ENCODE measurements at places on chromosomes 4 and X.

DNA sequence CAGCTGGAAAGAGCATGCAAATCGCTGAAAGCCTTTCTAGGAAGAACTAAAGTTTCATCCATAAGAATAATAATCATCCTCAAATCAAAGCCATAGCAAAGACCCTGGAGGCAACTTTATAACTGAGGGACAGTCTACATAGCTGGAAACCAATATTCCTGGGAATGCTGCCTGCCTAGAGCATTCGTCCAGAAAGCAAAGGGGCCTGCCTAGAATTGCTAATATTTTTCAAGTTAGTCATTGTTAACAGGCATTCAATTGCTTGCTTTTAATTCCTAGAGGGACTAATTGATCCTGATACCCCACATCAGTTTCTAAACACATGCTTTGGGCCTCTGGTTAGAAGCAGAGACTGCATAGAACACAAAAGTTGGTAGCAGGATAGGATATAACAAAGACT lies 4.2 kb upstream of the PPARGC1A start:
- DNase-seq = no peak

- peak; percentile 11 for DNase-seq
These were observed 187.4 kb upstream of the TEX13C start for GRCh38 chrX:125132274-125132673.

DNA sequence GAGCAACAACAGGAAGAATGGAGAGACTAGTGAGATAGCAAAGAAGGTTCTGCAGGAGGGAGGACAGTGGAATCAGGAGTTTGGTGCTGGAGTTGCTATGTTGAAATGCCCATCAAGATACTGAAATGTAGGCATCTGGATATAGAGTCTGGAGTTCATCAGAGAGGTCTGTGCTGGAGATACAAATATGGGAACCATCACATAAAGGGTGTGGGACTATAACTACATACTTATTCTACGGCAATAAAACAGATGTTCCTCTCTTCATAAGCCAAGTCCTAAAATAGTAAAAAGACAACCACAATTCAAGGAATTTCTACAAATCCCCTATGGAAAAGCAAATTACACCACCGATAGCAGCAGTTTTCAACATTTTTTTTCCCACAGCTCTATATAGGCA lies 1.6 kb downstream of the MED14 start:
- DNase-seq = no peak

GRCh38 chr4:123398853-123399626 lies 2.4 kb downstream of the SPRY1 start:
- DNase-seq = peak; percentile 77

GRCh38 chrX:21939906-21940305 lies 603 bp upstream of the SMS start:
- no peak for DNase-seq

DNA sequence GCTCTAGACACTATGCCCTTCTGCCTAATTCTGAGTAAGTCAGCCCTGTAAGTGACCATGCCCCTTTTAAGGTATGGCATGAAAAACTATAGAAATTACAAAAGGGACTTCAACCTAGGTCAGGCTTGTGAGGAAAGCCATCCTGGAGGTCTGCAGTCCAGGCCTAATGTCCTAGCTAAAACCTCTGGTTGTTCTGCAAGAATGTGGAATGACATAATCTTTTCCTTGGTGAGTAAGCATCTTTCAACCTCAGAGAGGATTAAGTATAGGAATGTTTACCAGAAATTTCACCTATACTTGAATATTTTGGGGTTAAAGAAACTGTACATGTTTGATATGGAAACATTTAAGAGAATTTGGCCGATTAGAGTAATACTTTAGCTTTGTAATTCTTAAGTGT lies 23.8 kb upstream of the HPSE start:
- DNase-seq = peak; percentile 37

GRCh38 chr4:132540268-132540667 lies 608.8 kb upstream of the PCDH10 start:
- no peak for DNase-seq

DNA sequence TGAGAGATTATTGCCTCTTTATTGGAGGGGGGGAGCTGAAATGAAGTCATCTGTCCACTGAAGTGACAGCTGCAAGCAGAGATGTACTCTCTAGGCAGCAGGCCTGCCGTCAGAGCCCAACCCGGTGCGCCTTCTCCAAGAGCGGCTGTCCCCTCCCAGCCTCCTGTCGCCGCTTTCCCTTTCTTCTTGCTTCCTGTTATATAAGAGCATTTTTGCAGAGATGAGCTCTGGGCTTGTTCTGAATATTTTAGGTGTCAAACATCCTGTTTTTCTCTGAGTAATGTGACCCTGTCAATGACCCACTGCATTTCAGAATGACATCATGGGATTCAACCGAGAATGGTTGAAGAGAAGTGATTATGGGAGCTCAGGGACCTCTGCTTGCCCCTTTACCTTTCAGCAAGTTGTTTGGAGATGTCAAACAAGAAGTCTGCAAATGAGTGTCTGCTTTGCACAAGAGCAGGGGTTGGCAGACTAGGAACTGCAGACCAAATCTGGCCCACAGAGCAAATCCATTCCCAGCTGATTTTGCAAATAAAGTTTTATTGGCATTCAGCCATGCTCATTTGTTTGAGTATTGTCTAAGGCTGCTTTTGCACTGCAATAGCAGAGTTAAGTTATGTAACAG lies 79.9 kb downstream of the SLC9A6 start:
- DNase-seq = no peak

DNA sequence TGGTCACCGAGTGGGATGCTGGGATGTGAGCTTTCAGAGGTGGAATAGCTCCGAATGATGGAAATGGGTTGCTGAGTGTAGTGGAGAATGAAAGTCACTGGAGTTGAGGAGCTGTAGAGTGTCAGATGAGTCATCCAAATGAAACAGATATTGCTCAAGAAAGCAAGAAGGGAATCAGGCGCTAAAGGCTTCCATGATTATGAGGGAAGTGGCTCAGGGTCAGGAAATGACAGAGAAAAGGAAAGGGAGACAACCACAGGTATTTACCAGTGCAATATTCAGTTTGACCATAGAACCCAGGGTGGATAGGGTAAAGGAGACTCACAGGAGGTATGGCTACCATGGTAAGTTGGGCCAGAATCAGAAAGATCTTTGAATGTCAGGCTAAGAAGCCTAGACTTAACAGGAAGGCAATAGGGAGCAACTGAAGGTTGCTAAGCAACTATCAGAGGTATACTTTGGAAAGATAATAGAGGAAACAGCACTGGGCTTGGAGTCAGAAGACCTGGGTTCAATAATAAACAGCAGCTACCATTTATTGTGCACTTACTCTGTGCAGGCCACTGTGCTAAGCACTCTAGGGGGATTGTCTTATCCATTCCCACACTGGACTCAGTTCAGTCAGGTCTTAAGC lies 11.7 kb downstream of the LAS1L start:
- no peak for DNase-seq

DNA sequence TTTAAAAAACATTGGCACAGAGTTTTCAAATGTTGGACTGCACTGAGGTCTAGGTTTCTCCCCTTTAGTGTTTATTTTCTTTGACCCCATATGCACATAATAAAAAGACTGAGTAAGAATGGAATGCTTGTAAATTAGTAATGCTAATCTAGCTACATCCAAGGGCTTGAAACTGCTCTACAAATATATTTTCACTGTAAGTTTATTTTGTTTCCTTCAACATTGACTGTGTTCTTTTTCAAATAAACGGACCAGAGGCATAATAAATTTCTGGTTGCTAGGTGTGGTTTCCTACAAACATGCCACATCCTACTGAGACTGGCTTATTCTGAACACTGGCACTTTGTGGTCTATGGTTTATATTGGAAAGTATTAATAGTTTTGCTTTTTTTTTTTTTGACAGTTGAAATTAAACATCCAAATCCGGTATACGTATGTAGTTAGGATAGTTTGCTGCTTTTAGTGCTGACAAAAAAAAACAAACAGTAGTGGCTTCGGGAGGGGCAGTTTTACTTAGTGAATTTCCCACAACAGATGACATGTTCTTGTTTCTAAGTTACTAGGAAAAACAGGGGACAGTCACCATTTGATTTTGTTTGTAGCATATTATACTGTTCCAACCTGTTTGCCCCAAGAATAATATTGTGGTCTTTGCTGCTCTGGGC lies 13.2 kb downstream of the CA5B start:
- peak; percentile 31 for DNase-seq

- DNase-seq = no peak
These were observed 34.0 kb downstream of the CENPU start for GRCh38 chr4:184699941-184700340.

GRCh38 chrX:9873952-9874351 lies 87.7 kb downstream of the SHROOM2 start:
- DNase-seq = no peak

- no peak for DNase-seq
These were observed at the start of gene L1CAM for GRCh38 chrX:153885968-153886903. Gene L1CAM (minus strand): TSS chrX:153886173. CDS start chrX:153875836, 10,337 bp downstream.

DNA sequence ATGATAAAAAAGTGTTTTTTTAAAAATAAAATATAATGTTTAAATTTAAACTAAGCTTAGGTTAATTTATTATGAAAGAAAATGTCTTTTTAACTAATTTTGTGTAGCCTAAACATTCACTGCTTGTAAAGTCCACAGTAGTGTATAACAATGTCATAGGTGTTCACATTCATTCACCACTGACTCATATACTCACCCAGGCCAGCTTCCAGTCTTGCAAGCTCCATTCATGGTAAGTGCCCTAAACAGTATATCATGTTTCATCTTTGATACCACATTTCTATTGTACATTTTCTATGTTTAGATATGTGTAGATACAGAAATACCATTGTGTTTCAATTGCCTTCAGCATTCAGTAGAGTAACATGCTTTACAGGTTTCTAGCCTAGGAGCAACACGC lies 530.3 kb downstream of the EPHA5 start:
- DNase-seq = no peak

DNA sequence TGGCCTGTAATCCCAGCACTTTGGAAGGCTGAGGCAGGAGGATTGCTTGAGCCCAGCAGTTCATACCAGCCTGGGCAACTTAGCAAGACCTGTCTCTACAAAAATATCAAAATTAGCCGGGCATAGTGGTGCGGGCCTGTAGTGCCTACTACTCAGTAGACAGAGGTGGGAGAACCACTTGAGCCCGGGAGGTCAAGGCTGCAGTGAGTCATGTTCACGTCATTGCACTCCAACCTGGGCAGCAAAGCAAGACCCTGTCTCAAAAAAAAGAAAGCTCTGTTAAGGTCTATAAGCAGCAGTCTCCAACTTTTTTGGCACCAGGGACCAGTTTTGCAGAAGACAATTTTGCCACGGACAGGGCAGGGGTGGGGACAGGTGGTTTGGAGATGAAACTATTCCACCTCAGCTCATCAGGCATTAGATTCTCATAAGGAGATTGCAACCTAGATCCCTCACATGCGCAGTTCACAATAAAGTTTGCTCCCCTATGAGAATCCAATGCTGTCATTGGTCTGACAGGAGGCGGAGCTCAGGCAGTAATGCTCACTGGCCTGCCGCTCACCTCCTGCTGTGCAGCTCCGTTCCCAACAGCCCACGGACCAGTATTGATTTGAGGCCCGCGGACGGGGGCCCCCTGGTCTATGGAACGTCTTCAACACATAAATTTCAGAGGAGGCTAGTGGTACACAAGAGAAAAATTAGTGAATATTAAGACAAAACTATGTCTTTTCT lies 67.9 kb downstream of the KLHL8 start:
- DNase-seq = no peak

DNA sequence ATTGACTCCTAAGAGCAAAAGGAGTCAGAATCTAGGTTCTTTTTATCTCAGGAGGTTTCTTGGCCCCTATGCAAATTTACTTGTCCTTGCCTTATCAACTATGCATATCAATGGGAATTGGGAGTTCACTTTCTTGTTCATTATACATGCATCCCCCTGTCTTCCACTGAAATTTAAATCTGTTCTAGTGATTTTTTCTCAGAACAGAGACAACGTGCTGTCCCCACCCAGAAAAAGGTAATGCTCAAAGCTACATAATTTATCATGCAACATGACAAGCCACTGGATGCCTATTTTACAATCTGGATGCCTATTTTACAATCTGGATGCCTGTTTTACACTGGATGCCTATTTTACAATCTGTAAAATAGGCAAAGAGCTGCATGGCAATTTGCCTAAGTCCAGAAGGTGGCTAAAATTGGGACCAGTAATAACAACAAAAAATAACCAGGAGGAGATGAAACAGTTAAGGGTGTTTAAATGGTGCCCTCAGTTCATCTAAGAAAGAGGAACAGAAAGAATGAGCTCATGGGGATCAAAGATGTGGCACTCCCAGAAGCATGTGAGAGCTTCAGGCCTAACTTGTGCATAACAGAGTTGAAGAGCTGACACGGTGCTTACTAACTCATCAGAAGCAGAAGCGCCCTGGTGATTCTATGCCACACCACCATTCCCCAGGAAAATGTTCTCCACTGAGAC lies 537.8 kb upstream of the BOD1L1 start:
- no peak for DNase-seq

DNA sequence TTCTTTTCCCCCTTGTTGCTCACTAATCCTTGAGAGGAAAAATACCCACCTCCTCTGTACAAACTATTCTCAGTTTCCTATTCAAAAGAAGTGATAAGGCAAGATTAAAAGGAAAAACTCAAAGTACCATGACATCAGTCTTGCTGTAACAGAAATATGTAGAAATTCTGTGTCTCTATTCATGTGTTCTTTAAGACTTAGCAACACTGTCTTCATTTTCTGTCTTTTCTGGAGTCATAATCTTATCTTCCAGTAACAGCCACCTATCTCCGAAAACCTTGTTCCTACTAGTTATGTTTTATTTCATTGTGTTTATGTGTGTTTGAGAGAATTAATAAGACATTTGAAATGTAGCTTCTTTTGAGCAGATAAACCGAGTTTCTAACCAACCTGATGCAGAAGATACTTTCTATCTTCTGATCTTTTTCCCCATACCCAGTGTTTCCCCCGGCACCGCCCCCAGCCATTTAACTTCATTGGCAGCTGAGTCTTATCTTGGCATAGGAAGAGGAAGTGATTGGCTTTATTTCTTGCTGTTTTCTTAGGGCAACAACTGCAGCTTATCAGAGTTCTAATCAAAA lies 8.0 kb downstream of the FAM241A start:
- DNase-seq = no peak

- DNase-seq = peak; percentile 59
These were observed 24.4 kb upstream of the LAMTOR3 start for GRCh38 chr4:99918656-99919055.

DNA sequence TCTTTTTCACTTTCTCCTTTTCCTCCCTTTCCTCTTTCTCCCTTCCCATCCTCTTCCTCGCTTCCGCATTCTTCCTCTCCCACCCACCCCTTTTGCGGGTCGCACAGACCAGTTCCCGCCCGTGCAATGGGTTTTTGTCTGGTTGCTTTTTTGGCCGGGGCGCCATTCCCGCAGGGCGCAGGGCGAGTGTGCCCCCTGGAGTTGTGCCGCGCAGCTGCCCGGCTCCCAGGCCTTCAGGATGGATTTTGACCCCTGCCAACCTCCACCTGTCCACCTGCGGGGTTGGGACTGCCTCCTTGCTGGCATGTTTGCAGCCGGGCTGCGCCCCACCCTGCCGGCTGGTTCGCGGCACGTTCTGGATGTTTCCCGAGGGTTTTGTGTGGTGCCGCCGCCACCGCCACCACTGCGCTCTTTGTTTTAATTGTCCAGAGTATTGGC lies 578 bp upstream of the SEL1L3 start:
- DNase-seq = peak; percentile 64

GRCh38 chr4:113452868-113453620 lies 308.5 kb downstream of the CAMK2D start:
- no peak for DNase-seq

GRCh38 chr4:165894159-165894558 lies 21.1 kb downstream of the TLL1 start:
- DNase-seq = no peak
